Glutamatergic neuron (in vitro differentiated cells): ENCODE measurements at places on chromosomes 11 and 22.

DNA sequence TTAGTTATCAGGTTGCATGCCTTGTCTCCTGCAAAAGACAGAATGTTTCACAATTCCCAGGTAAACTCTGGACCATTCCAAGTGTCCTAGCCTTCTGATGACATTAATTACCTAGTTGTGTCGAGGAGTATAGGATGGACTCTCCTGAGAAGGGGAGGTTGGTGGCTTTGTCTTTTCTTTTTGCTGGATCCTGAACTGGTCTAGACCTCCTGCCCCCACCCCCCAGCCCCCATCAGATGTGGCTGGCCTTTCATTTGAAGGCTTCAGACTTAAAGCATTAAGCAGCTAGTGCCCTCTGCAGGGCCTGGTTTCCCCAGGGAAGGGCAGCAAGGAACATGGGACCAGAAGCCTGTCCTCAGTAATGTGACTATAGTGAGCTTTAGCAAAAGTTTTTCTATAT lies 9.7 kb downstream of the MCAM start:
- no peak for DNase-seq

DNA sequence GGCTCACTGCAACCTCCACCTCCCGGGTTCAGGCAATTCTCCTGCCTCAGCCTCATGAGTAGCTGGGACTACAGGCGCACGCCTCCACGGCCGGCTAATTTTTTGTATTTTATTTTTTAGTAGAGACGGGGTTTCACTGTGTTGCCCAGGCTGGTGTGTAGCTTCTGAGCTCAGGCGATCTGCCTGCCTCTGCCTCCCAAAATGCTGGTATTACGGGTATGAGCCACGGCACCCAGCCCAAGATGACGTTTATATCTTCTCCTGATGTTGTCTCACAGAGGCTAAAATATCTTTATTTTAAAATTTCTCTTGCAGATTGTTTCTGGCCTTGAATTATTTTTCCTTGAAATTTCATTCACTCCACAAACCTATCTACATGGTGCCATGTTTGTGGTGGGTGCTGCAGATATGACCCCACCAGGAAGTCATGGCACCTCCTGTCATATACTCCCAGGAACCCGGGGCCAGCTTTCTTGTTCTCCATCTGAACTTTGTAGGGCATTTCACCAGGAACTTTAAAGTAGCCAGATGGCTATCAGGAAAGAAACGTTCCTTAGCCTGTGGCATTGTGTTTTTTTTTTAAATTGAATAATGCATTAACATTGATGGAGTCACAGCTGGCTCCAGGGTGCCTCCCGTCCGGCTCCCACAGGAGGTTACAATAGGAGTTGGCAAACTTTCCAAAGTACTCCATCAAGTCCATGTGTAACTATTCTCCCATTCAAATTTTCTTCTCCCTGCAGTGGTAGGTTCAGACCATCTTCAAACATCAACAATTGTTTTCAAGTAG lies 42.0 kb upstream of the LIPT2 start:
- no peak for DNase-seq

DNA sequence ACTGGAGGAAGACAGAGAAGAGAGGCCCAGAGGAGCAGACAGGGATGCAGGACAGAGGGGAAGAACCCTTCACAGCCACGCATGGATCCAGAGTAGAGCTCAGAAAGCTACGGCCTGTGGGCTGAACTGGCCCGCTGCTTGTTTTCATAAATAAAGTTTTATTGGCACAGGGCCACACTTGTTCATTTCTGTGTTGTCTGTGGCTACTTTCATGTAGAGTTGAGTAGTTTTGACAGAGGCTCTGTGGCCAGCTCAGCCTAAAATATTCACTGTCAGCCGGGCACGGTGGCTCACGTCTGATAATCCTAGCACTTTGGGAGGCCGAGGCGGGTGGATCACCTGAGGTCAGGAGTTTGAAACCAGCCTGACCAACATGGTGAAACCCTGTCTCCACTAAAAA lies 26.2 kb upstream of the GAL start:
- no peak for DNase-seq

- DNase-seq: no peak
Measured at GRCh38 chr22:30295576-30295975, 6.3 kb upstream of the CASTOR1 start.
